ENCODE measurements at places on chromosomes 11 and 22.

DNA sequence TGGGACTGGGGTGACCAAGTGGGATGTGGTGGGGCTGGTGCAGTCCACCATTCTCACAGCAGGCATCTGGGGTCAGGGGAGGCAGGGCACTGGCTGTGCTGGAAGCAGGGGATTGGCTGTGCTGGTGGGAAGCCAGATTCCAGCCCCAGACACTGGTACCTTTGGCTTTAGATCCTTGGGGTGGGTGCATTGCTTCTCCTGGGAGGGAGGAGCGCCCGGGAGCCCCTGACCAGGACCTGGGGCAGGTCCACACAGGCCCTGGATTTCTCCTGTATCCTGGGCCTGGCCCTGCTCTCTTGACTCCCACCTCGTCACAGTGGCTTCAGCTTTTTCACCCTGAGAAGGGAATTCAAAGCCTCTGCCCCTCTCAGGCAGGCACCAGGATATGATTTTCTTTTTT is 38.5 kb downstream of the ST3GAL4 start:
- no peak for DNase-seq

DNA sequence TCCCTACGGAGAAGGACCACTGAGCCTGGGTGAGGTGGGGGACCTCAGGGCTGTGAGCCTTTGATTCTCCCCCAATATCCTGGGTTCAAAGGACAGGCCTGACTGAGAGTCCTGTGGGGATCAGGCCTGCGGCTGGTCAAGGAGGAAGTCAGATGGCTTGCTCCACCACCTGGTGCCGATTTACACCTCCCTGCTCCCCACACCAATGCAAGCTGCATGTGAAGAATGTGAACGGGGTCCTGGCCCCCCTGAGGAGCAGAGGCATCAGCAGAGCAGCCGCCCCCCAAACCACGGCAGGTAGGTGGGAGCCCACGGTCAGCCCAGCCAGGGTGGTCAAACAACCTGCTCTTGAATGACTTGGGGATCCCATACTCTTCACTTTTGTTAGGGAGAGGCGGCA is 6.7 kb downstream of the ADAMTS8 start:
- no peak for DNase-seq

DNA sequence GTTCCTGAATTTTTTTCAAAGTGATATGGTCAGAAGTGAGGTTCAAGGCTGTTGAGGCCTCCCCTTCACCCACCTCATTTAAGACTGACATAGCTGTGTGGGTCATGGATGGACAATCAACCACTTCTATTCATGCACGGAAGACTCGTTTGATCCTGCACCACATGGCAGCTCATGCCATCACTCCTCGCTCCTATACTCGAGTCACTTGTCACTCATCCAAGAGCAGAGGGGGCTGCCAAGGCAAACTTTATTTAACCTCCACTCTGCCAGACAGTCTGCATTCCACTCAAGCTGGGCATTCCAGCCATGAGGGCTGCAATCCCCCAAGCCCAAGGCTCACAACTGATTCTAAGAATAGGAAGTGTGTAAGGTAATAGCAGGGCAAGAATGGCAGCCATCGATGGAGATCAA is 34.1 kb downstream of the SNX19 start:
- no peak for DNase-seq

DNA sequence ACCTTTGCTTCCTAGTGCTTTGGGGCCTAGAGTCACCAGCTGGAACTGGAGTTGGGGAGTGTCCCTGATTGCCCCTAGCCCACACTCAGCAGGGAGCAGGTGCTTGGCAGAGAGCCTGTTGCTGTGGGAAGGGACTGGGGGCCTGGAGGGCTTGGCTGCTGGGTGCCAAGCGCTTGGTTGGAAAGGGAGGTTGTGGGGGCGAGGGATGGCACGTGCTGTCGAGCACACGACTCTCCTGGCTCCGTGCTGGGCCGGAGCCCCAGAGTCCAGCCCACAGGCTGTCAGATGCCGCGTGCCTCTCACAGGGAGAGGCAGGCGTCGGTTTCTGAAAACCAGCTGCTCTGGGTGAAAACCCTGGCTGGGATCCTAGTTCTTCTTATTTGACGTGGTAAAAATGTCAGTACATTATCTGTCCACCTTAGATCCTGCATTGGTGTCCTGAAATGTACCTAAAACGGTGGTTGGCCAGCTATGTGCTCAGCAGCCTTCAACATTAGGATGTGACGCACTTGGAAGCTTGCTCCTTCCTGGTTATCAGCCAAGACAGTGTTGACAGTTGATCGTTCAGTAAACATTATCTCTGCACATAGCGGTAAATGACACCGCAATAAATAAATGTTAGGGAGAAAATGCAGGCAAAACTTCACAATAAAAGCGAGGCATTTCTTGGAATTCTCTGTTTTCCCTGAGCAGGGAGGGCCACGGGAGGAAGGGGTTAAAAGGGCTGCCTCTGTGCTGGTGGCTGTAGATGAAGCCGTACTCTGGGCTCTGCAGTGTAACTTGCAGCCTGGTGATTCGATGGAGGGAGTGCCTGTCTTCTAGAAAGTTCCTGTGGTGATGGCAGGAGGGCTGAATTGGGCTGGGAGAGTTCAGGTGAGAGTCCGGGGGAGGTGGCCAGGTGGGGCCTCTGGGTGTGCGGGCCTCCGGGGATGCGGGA is 29.2 kb downstream of the GRAMD4 start:
- no peak for DNase-seq

- DNase-seq, result no peak
Measured at GRCh38 chr22:42138972-42139371, 8.4 kb upstream of the CYP2D6 start.

DNA sequence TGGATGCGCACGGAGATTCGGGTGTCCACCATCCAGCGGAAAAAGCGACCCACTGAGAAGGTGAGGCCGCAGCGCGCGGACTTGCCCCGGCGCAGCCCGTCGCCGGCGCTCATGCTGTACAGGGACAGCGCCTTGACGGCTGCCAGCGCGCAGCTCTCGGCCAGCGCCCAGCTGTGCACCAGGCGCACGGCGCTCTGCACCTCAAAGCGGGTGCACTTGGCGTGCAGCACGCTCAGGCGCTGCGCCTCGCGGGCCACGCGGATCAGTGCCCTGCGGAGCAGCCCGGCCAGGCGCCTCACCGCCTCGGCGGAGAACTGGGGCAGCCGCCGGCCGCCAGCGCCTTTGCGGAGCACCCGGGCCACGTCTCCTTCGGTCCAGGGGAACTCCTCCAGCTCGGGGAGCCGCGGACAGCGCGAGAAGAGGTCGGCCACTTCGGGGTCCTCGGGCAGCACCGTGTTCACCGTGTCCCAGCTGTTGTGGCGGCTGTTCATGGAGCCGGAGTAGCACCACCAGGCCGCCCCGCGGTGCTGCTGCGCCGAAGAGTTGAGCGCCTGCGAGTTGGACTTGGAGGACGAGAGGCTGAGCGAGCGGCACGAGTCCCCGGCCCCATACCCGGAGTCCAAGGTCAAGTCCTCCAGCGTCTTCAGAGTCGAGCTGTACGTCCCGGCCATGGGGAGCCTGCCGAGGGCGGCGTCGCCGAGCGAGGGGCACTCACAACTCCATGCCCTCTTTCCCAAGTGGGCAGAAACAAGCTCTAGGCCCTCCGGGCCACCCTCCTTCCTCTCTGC is 703 bp downstream of the ABTB2 start:
- no peak for DNase-seq

GRCh38 chr11:91922846-91923245 is 301.8 kb upstream of the FAT3 start:
- DNase-seq, result no peak

- no peak for DNase-seq
Measured at GRCh38 chr22:42228483-42228882, 42.0 kb downstream of the TCF20 start.

DNA sequence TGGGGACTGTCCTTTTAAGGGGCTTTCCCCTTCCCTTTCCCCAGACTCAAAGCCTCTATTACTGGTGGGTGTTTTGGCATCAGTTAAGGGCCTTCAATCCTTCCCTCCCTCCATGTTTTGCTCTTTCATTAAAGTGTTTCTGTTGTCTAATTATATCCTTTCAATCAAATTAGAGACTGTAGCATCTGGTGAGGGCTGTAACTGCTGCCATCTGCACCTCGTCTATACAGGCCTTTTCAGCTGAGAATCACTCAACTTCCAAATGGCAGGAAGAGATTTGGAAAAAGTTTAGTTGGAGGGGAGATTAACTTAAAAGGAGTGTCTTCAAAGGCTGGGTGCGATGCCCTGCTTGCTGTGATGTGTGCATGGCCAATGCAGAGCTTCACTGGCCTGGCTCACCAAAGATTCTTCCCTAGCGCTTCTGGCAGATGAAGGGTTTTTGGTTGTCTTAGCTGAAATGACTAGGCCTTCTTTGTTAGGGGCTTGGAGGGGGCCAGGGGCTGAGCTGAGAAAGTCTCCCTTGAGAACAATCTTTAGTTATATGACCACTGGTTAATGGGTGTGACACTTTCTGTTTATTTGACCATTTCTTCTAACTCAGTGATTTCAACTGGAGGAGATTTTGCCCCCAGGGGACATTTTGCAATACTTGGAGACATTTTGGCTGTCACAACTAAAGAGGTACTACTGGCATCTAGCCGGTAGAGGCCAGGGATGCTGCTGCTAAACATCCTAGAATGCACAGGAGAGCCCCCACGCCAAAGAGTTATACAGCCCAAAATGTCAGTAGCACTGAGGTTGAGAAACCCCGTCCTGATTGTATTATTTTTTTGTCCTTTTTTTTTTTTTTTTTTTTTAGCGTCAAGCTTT is 7.5 kb downstream of the KREMEN1 start:
- no peak for DNase-seq

DNA sequence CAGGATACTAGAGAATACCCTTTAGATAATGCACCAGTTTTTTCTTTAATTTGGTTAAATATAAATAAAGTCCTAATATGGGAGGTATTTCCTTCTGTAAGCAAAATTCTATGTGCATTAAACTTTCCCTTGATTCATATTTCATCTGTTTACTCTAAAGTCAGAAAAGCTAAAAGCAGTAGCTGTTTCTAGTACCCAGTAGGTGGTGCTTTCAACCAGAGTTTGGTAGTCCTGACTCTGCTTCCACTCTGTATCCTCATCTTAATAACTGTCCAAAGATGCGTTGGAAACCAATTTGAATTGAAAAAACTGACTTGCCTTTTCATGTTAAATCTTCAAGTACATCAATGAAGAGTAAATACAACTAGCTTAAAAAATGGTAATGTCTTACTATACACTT is 1065.2 kb downstream of the JRKL start:
- no peak for DNase-seq

GRCh38 chr11:112285841-112286311 is 25.2 kb upstream of the PLET1 start:
- no peak for DNase-seq

- peak; percentile 62 for DNase-seq
Measured at GRCh38 chr11:86737737-86738136, 62.6 kb upstream of the PRSS23 start.

DNA sequence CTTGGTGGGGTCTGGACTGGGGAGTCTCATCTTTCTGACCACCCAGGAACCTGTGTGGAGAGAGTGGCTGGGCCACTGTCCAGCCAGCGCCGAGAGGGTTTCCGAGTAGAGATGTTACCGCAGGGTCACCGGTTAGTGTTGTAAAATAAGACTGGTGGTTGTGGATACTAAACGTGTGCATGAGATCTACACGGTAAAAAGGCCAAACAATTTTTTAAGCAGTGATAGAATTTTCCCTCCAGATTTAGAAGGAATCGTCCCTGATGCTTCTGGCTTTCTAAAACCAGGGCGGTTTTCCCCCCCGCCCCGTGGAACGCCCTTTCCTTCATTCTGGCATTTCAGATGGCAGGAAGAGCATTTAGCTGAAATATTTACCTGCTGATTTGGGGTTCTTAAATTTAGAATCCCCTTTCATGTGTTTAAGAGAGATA is 72.6 kb upstream of the PPARA start:
- no peak for DNase-seq

GRCh38 chr11:120295099-120295498 is 30.0 kb upstream of the TLCD5 start:
- DNase-seq, result no peak

DNA sequence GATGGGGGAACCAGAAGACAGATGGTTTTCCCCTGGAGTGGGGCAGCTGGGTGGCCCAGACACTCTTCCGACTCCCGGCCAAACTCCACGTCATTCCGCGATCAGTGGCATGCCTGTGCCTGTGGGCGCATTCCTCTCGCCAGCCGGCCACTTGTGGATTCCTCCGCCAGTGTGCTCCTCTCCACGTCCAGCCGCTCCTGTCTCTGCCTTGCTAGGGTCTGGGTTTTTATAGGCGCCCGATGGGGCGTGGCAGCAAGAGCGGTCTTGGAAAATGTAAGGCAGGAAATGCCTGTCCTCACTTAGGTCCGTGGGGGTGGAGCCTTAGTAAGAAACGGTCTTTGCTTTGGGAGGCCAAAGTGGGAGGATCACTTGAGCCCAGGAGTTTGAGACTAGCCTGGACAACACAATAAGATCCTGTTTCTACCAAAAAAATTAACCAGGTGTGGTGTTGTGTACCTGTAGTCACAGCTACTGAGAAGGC is 81.6 kb upstream of the SEPTIN5 start:
- DNase-seq, result no peak

DNA sequence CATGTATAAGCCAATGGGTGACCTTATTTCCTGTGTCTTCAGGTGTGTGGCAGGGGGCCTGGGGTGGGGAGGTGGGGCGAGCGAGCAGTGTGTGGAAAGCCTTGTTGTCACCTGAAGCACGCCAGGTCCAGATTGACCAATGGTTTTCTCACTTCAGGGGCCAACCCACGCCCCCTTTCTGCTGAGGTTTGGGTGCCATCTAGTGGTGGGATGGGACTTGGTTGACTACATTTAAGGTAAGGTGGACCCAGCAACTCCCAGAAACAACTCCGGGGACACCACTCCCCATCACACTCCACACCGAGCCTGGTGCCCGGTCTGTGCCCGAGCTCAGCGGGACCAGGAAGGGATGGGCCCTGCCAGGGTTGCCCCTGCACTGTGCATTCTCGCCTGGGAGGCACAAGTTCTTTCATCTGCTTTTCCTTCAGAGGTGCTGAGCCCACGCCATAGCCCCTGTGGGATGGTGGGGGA is 40.0 kb downstream of the TPCN2 start:
- DNase-seq, result no peak

GRCh38 chr11:120306519-120307242 is 18.4 kb upstream of the TLCD5 start:
- peak; percentile 68 for DNase-seq

DNA sequence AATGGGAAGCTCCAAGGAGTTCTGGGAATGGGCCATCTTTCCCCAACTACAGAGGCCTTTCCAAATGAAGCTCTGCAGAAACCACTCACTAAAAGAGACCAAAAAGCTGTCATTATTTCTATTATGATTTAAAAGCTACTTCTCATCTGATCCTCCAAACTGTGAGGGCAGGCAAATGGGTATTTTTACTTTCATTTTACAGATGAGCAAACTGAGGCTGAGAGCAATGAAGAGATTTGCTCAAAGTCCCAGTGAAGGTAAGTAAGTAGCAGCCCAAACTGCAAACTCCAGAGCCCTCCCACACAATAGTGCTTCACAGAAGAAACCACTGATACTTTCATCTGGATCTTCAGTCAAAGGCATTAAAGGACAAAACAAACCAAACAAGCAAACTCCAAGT is 1.4 kb downstream of the RSPH14 start:
- no peak for DNase-seq

GRCh38 chr11:114426280-114426679 is 13.0 kb upstream of the REXO2 start:
- no peak for DNase-seq

GRCh38 chr22:48602805-48603518 is 1224.7 kb downstream of the BRD1 start:
- no peak for DNase-seq

GRCh38 chr22:27876684-27877083 is 42.4 kb downstream of the PITPNB start:
- no peak for DNase-seq
